ENCODE measurements at places on chromosomes 2 and 18.

DNA sequence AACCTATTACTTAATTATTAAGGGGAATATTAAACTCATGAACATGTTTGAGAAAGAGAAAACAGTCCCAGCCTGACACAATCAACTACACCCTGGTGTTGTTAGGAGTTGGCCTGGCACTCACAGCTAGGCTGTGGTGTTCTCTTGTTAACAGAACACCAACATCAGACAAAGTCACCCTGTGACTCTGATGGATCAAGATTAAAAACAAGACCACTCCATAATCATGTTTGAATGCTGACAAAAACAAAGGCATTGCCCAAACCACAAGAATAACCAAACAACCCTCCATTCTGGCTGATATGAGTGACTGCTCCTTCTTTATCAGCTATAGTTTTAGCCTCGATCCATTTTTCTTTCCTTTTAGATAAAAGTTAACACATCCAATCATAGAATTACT, 3.0 kb downstream of the BOLL start:
- no peak for DNase-seq

GRCh38 chr2:163405298-163405697, 330.5 kb downstream of the FIGN start:
- DNase-seq = no peak

- no peak for DNase-seq
Observed at GRCh38 chr2:214995409-214995808, 143.0 kb downstream of the ABCA12 start.

DNA sequence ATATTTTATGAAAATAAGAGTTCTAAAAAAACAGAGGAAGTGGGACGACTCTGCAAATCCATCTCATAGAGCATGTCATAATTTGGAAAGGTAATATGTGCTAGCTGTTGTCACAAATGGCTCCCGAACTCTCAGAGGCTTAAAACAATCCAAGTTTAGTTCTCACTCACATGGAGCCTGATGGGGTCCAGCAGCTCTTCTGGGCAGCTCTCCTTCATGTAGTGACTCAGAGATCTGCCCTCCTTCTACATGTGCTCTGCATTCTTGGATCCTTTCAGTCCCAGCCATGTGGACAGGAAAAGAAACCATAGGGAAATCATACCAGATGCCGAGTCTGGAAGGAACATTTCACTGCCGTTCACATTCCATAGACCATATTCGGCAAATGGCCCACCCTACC, 180.1 kb upstream of the APCDD1 start:
- DNase-seq = no peak

- no peak for DNase-seq
Observed at GRCh38 chr2:677959-678550, 849 bp upstream of the TMEM18 start.

DNA sequence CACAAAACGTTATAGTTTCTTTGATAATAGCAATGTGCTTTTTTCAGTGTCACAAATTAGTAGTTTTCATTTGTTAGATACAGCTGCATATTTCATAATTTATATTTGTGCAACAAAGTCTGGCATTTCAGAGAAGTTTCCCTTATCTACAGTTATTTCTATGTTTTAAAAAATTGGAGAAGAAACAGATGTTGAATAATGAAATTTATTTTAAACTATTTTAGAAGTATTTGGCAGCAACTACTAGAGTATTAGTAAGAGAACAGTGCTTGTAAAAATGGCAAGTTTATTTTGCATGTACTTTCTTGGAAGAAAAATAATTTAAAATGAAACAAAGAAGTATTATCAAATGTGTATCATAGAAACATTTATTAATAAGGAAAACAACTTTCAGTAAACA, 68.6 kb upstream of the COL5A2 start:
- no peak for DNase-seq

- DNase-seq = peak; percentile 53
Observed at GRCh38 chr2:37582481-37583220, 88.8 kb downstream of the CDC42EP3 start.

DNA sequence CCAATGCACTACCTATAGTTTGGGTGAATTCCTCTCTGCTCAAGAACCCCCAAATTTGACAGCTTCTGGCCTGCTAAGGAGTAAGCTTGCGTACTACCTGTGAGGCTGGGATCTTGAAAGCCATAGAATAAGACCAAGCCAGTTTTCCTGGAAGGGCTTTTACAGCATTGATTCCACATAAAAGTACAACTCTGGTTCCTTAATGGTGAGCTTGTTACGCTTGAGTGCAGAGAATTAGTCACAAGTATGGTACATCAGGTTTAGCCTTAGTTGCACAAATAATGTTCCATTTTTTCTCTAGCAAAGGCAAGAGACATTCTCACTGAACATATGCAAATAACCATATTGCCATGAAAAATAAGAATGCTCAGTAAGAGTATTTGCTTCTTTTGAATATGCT, 39.1 kb upstream of the STK39 start:
- DNase-seq = no peak

GRCh38 chr2:174787487-174788205, 23.4 kb upstream of the CHRNA1 start:
- no peak for DNase-seq

GRCh38 chr18:30730915-30731314, 311.6 kb downstream of the DSC3 start:
- no peak for DNase-seq

- DNase-seq = no peak
Observed at GRCh38 chr2:231124838-231125568, at the start of gene HTR2B. Gene HTR2B (minus strand): TSS chr2:231125042. CDS start chr2:231123764, 1,278 bp downstream.

GRCh38 chr2:219592736-219593135, 4.9 kb upstream of the STK11IP start:
- DNase-seq = no peak

DNA sequence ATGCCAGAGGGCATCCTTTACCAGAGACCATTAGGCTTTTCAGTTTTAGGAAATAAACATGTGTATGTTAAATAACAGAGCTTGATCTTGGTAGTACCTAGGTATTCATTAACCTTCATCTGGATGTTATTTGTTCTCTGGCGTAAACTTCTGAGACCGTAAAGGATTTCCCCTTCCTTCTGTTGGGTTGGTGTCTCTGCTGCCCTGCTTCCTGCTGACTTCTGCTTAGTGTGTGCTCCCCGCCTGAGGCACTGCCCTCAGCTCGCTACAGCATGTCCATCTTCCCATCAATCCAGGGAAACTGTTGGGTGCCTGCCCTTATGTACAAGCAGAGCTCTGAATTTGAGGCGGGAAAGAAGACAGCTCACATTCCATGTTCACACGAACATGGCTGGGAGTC, 177.9 kb downstream of the TPGS2 start:
- no peak for DNase-seq

DNA sequence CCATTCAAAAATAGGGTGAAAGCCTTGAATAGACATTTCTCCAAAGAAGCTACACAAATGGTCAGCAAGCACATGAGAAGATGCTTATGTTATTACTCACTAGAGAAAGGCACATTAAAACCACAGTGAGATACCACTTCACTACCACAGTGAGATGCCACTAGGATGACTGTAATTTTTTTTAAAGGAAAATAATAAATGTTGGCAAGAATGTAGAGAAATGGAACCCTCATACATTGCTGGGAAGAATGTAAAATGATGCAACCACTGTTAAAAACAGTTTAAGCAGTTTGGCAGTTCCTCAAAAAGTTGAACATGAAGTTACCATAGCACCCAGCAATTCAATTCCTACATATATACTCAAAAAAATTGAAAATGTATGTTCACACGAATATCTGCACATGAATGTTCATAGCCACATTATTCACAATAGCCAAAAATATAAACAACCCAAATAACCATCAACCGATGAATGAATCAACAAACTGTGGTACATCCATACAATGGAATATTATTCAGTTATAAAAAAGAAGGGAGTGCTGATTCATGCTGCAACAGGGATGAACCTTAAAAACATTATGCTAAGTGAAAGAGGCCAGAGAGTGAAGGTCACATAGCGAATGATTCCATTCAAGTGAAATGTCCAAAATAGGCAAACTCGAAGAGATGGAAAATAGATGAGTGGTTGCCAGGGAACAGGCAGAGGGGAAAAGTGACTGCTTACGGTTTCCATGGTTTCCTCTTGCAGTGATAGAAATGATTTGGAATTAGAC, 156.2 kb upstream of the NDUFV2 start:
- DNase-seq = no peak

DNA sequence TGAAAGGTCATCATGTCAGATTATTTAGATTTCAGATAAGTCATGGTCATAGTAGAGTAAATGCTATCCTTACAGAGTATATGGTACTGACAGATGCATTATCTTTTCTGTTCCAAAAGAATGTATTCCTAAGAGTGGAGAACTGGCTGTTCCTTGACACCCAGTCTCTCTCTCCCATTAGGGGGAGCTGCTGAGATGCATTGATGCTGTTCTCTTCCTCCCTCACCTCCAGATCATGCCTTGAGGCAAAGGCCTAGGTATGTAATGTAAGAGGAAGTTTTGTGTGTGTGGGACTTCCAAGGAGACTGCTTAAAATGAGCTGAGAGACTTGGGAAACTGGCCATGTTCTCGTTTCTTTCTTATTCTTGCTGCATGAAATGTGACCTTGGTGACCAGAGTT, 979.5 kb upstream of the CELF4 start:
- peak; percentile 0 for DNase-seq

DNA sequence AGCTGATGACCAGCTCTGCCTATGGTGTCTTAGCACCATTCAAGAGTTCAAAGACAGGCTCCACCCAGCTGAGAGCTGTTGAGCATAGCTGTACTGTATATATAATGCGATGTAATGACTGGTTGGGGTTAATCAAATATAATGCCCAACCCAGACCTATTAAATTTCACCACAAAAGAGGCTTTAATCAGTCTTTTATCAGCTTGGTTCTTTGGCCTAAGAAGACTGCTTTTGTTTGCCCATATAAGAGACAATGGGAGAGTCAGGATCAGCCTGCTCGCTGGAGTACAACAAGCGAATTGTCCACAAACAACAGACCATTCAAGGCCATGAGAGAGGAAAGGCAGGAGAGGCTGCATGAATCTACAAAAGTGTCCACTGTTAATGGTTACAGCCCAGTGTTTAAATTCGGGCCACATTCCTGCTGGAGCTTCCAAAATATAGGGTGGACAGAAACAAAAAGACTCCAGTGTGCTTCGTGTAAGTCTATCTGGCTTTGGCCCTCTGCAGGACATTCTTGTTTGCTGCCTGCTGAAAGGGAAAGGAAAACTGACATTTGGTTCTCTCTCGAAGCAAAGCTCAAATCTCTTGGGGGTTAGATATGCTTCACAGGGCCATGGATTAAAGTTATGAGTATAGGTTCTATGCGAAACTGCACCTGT, 299.0 kb upstream of the FBXO11 start:
- no peak for DNase-seq

DNA sequence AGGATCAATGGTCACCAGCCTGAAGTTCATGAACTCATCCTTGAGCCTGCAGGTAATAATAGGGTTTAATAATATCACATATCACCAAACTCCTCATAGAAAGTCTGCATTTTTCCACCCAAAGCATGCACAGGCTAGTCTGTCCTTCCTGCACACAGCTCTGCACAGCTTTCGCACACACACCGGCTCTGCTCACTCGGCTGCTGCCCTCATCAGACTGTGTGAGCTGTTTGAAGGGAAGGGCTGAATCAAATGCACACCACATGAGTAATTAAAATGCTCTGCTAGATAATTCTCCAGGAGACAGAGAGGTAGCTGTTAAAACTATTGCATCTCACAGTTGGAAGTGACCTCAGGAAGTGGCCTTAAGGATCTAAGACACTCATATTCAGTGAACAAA, 108.4 kb upstream of the YPEL5 start:
- no peak for DNase-seq

DNA sequence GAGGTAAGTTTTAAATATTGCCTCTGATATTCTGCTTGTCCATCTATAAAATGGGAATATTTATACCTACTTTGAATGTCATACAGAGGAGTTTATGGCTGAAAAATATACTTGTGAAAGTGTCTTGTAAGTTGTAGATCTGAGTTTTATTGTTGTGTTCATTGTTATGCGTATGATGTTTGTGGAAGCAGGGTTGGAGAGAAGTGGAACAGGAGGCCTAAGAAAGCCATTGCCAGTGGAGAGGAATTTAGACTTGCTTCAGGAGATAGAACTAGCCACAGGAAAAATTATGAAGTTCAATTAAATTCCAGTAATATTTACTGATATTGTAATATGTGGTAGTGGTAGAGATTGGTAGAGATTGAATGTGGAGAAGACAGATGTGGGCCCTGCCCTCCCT, 491.9 kb upstream of the FANCL start:
- DNase-seq = no peak

- DNase-seq = no peak
Observed at GRCh38 chr2:163711699-163712098, 24.1 kb downstream of the FIGN start.

GRCh38 chr2:72080286-72081145, 67.1 kb downstream of the CYP26B1 start:
- DNase-seq = no peak

GRCh38 chr2:3432067-3432466, 52.6 kb downstream of the TRAPPC12 start:
- DNase-seq = no peak

DNA sequence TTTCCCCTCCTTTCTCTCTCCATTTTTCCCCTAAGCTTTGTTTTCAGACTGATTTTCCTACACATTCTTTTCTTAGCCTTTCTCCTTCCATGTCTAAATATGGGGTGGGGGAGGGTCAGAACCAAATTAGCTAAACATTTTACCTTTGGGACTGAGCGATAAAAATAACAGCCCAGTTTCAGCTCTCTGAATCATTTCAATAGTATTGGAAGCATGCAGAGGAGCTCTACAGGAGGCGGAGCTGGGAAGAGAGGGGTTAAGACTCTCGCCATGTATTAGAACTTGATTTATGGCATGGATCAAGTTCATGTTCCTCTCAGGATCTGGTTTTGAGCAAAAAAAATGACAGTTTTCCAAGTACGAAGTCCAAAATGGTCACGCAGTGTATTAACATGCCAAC, 109.1 kb downstream of the CPO start:
- no peak for DNase-seq

DNA sequence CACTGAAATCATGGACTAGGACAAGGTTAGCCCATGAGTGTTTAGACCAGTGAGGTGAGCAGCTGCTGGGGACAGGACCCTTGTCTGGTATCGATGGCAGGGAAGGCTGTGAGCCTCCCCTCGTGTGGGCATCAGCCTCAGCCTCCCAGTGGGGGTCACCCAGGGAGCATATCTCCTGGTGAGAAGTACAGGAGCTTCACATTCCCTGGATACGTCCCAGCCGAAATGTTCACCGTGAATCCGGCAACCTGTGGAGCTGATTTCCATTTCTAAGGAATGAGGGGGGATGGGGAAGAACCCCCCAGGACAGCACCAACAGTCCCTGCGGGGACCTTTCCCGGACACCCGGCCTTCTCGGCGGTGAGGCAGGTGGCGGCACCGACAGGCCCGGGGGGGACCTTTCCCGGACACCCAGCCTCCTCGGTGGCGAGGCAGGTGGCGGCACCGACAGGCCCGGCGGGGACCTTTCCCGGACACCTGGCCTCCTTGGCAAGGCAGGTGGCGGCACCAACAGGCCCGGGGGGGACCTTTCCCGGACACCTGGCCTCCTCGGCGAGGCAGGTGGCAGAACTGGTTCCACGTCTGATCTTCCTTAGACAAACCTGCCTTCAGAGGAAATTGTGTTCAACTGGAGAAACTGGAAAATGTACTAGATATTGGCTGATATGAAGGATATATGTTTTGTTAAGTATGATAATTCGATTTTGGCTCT, 21.2 kb downstream of the RTP5 start:
- DNase-seq = no peak

GRCh38 chr2:75202359-75202758, 3.0 kb upstream of the TACR1 start:
- no peak for DNase-seq

Data from CD4-positive, alpha-beta T cell treated with Interleukin-4 for 4 hours (primary cell).